ENCODE measurements at places on chromosomes 6 and 20.

GRCh38 chr6:14029605-14030004, 88.0 kb upstream of the CD83 start:
- no peak for DNase-seq

GRCh38 chr20:43066125-43066524, 123.6 kb downstream of the PTPRT start:
- no peak for DNase-seq

DNA sequence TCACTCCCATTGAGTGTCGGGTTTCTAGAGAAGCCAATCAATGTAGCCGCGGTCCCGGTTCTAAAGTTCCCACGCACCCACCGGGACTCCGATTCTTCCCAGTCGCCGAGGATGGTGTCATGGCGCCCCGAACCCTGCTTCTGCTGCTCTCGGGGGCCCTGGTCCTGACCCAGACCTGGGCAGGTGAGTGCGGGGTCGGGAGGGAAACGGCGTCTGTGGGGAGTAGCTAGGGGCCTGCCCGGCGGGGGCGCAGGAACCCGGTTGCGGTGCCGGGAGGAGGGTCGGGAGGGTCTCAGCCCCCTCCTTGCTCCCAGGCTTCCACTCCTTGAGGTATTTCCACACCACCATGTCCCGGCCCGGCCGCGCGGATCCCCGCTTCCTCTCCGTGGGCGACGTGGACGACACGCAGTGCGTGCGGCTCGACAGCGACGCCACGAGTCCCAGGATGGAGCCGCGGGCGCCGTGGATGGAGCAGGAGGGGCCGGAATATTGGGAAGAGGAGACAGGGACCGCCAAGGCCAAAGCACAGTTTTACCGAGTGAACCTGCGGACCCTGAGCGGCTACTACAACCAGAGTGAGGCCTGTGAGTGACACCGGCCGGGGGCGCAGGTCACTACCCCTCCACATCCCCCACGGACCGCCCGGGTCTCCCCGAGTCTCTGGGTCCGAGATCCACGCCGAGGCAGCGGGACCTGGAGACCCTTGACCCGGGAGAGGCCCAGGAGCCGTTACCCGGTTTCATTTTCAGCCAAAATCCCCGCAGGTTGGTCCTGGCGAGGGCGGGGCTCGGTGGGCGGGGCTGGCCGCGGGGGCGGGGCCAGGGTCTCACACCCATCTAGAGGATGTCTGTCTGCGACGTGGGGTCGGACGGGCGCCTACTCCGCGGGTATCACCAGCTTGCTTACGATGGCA, 35.2 kb upstream of the HLA-G start:
- peak; percentile 57 for DNase-seq

GRCh38 chr6:22045261-22045912, 251.4 kb downstream of the PRL start:
- DNase-seq: no peak

DNA sequence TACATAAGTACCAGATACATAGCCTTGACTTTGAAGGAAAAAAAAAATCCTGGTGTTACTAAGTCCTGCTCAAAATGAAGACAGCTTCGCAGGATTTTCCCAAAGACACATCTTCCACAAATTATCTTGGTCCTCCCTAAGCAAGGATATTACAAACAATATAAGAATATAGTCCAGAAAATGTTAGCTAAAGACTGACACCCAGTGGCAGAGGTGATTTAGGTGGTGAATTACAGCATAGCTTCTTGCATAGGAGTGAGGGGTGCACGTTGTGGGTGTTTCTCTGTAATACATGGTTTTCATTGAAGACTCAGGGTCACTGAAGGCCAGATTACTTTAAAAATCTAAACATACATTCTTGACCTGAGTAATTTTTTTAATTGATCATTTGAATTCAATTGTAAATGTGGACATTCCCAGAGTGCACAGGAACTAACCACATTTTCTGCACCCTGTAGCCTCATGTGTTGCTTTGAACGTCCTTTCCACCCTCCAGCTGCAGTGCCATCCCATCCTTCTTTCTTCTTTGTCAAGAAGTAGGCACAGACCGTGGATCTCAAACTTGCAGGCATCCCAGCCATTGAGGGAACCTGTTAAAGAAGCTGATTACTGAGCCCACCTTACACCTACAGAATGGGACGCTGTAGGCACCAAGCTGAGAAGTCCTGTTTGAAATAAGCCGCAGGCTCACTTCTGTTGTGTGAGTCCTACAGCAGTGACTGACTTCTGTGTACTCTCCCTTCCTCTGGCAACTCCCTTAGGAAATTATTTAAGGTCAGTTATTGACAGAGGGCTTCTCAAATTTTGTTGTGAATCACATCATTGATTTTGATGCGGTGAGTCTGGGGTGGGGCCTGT, 102.6 kb downstream of the PERP start:
- no peak for DNase-seq

DNA sequence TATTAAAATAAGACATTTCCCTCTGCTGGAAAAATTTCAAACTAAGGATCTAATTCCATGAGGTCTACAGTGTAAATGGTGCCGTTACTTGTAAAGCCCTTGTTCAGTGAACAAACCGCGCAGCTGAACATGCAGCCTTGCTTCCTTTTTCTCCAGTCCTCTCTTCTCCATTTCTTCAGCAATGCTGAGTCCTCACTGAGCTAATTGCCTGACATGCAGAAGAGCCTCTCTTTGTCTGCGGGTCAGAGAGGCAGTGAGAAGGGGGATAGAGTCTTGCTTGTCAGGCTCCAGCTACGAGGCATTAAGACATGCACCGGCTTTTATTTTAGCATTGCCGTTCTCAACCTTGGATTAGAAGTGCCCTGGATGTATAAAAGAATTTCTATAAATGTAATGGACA, 25.7 kb downstream of the ZDHHC14 start:
- DNase-seq: no peak

- no peak for DNase-seq
Measured at GRCh38 chr6:156109713-156110112, 654.1 kb upstream of the NOX3 start.

DNA sequence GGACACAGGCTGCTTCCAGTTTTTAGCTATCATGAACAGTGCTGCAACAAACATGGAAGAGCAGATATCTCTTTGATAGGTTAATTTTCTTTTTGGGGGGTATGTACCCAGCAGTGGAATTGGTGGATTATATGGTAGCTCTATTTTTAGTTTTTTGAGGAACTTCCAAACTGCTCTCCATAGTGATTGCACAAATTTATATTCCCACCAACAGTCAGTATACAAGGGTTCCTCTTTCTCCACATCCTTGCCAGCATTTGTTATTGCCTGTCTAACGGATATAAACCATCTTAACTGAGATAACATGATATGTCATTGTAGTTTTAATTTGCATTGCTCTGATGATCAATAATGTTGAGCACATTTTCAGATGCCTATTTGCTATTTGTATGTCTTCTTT, 237.6 kb downstream of the MMUT start:
- DNase-seq: no peak

DNA sequence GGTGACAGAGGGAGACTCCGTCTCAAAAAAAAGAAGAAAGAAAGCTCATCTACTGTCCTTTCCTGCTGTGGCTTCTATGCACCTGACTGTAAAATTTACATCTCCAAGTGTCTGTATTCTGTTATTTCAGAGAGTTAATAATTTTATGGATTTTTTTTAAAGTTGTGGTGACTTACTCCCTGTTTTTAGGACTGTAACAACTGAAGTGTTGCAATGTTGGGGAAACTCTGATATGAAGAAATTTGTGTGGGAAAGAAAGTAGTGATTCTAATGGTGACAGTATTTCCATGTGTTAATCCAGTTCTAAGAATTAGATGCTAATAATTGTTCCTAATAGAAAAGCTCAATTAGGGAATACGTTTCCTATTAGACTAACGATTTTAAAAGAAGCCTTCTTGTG, 27.4 kb downstream of the STX11 start:
- no peak for DNase-seq

GRCh38 chr6:5325173-5325572, 63.9 kb downstream of the FARS2 start:
- DNase-seq: no peak

DNA sequence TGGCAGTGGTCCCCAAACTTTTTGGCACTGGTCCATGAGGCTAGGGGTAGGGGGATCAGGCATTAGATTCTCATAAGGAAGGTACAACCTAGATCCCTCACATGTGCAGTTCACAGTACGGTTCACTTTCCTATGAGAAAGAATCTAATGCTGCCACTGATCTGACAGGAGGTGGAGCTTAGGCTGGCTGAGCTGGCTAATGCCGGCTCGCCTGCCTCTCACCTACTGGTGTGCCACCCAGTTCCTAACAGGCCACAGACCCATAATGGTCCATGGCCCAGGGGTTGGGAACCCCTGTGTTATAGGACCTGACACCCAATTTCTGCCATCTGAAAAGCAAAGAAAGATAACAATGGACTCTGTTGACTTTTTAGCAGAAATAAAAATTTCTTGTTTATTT, 199.6 kb downstream of the GMPR start:
- no peak for DNase-seq

DNA sequence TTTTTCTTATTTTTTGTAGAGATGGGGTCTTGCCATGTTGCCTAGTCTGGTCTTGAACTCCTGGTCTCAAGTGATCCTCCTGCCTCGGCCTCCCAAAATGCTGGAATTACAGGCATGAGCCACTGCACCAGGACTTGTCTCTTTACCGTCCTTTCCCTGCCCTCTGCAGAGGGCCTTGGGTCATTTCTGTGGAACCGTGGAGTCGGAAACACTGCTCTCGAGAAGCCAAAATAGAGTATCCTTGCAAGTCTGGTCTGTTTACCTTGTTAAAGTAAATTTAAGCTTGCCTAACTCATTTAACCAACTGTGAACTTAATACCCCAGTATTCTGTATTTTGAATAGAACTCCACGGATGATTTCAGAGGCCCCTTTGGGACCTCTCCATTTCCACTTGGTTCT, 51.4 kb downstream of the KDM1B start:
- DNase-seq: no peak

DNA sequence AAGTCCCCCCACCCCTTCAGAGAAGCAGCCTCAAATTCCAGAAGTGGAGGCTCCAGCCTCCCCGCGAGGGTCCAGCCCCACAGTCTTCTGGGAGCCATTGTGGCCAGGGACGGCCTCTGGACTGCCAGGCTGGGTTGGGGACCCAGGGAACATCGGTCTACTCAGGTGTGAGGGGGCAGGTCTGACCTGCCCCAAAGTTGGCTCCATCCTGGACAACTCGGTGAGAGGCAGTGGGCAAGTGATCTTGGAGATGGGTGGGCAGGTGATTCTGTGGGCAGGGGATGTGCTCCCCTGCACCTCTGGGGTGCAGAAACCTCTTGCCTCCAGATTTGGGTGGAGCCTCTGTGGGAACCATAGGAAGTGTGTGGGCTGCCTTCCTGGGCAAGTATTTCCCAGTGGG, 12.2 kb upstream of the SLC22A7 start:
- DNase-seq: no peak

DNA sequence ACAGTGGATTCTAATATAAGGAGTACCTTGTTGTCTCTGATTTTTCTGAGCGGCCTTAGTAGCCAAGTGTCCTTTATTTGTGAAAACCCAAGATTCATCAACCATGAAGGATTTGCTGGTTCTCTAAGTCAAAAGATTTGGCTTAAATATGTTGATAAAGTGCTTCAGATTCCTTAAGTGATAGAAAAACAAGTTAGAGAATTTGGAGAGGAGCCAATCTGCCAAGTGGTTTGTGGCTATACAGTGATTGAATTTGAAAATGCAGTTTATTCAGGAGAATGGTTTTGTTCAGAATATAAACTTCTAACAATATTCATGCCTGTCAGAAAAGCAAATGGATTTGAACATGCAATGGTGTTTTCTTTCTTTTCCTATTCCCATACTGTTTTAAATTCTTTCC, 54.8 kb downstream of the CAP2 start:
- DNase-seq: no peak

GRCh38 chr6:102742028-102742427, 1348.5 kb downstream of the GRIK2 start:
- no peak for DNase-seq

- no peak for DNase-seq
Measured at GRCh38 chr6:79157961-79158644, 76.4 kb downstream of the HMGN3 start.

DNA sequence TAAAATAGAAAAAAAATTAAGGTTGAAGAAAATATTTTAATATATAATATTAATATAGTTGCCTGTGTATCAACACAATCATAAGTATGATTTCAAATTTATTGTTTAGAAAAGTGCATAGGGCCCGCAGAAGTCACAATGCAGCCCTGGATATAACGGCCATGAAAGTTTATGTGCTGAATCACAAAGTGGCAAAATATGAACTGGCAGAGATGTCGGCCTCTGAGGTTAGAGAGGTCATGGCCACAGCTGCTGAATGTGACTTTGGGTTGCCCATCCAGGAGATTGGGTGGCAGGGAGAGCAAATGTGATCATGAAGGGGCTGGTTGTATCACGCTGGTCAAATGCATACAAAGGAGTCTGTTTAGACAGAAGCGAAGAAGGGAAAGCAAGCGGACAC, 35.7 kb downstream of the COL11A2 start:
- no peak for DNase-seq

- no peak for DNase-seq
Measured at GRCh38 chr20:41089555-41089954, 47.8 kb upstream of the PLCG1 start.

DNA sequence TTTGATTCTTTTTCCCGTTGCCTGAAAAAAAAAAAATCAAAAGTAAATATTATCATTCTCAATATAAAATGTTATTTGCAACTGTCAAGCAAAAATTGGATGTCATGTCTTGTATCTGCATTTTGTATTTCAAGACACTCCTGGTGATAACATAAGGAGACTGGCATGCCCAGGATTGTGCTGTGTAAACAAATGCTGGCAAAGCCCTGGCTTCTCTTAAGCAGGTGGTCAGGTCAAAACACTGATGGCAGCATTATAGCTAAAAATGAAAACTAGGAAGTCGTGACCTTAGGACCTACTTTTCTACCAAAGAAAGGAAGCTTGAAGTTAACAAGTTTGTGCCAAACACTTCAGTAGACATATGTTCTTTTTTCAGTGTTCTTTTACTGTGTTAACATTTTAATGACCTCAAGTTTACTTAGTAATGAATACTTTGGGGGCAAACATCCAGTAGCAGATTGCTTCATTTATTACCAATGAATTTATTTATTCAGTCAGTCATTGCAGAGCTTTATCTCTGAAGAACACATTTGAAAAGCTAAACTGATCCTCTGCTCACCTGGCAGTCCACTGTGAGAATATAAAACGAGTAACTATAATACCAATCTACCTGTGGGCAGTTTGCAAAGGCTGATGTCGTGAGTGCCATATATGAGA, 243.1 kb upstream of the FLRT3 start:
- no peak for DNase-seq

DNA sequence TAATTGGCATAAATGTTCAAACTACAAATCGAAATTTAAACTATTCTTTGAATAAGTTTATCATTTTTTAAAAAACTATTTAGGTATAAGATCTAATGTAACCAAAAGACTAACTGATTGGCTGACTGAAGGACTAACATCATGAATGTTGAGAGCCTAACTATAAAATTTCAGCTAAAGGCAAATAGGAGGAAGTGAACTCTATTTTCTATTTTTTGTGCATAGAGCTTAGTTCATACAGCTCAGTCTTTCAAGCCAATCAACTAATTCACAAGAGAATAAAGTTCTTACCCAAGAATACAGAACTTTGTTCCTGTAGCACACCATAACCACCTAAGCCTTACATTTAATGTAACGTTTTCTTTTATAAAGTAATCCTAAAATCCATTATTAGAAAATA, 46.3 kb upstream of the STXBP5 start:
- DNase-seq: no peak

All from activated T-helper 1 cell treated with anti-CD3 and anti-CD28 coated beads, Interleukin-2, amount 50 U/mL, for 16 hours (primary cell).